ENCODE measurements at places on chromosomes 13 and 19.

GRCh38 chr13:31115616-31116015, 46.1 kb downstream of the HSPH1 start:
- no peak for DNase-seq

- DNase-seq: peak; percentile 41
Measured at GRCh38 chr19:1811472-1811894, 593 bp downstream of the ATP8B3 start.

GRCh38 chr13:99656844-99657381, 155.6 kb downstream of the TM9SF2 start:
- DNase-seq: no peak

- peak; percentile 90 for DNase-seq
Measured at GRCh38 chr13:103354171-103354570, 288.0 kb upstream of the SLC10A2 start.

DNA sequence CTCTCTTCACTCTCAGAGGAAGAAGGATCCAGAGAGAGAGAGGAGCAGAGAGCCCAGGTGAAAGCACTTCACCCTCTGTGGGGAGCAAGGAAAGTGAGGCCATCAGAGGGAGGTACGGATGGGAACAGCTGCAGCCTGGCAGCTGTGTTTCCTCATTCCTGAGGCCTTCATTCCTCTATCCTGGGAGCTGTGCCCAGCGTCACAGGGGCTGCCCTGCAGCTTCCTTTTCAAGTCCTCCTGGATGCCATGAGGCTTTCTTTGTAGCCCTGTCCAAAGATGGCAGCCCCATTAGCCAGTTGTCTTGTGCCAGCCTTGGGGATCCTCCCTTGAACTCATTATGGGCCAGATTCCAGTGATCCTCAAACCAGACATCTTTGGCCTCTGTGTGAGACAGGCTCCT, 76.8 kb upstream of the PCDH8 start:
- no peak for DNase-seq

GRCh38 chr13:30052120-30052519, 201.7 kb upstream of the UBL3 start:
- DNase-seq: no peak

GRCh38 chr19:56760842-56761241, 79.7 kb downstream of the PEG3 start:
- DNase-seq: no peak

Data from fibroblast of skin of abdomen (primary cell).